GM12878 (cell line): ENCODE measurements at places on chromosomes 7 and 10.

DNA sequence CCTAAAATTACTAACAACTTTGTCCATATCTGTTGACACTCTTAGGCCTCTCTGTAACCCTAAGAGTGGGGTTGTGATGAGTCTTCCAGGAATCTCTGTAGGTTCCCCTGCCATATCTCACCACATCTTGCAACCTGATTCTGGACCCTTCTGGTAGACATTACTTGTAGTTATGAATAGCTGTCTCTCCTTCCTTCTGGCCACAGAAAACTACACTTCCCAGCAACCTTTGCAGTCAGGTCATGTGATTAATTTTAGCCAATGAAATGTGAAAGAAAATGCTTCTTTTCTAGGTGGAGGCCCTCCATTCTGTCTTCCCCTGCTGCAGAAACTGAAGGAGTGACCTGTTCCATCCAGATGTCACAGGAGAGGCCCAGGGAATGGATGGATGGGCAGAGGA lies 147.6 kb upstream of the AOAH start:
- DNase-seq: no peak

GRCh38 chr7:70566671-70567070 lies 565.3 kb upstream of the GALNT17 start:
- no peak for DNase-seq

GRCh38 chr10:23974746-23975272 lies 234.1 kb upstream of the KIAA1217 start:
- no peak for DNase-seq

- DNase-seq: no peak
Measured at GRCh38 chr10:51683031-51683691, 16.2 kb downstream of the CSTF2T start.

DNA sequence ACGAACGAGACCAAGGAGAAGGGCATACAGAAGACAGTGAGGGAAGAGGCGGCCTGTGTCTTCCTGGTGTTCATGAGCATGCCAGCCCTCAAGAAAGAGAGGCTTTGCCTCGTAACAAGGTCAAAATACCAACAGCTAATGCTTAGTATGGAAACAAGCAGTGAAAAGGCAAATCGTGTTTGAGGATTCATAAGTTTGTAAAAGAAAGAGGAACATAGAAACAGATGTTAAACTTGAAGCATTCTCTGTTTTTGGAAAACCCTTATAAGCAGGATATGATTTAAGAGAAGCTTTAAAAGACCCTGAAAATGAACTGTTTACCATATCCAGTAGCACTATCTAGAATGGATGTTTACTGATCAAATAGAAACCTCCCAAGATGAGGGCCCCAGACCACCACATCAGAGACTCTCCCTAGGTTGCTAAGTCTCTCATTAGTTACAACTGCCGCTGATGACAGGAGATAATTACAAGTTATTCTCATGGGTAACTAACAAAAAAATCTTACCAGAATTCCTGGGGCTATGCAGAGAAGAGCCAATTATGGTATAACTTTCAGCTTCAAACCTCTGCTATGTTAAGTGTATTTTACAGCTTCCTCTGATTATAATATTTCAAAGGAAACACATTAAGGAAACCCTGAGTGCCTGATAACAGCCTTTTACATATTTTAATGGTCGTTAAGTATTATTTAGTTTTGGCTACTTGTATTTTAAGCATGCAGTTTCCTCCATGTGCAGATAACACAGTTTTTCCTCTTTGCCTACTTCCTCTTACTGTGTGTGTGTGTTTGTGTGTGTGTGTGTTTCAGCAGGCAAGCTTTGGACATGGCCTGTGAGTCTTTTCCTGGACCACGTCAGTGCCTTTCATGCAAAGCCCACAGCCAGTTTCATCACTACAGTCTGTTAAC lies 17.9 kb downstream of the JCAD start:
- DNase-seq: no peak

- DNase-seq: no peak
Measured at GRCh38 chr10:112313911-112314310, 30.7 kb downstream of the TECTB start.

DNA sequence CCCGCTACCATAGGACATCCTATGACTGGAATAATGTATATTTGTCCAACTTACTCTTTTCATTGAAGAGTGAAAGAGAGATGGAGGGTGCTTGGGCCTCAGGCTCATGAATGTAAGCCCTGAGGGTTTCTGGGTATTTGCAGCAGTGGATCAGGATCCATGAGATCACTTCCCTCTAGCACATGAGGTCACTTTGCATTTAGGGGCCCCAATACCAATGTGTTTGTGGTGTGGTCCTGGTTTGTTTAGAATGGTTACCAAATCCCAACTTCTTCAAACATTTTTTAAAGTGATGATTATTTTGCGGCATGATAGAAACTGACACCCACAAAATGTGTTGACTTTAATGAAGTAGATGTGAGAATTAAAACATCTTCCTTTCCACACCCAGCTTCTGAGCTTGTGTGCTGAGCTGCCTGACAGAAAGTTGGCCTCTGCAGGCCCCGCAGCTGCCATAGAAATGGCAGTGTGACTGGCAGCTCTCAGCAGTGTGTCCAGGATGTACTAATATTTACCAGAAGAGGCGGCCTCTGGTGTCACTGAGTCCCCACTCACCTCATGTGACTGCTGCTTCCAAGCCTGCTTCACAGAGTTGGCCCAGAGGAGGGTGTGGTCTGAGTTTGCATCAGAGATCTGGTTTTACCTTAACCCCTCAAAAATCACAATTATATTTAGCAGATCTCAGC lies 447.6 kb upstream of the NPVF start:
- DNase-seq: no peak

GRCh38 chr7:104653825-104654401 lies 325.5 kb downstream of the LHFPL3 start:
- no peak for DNase-seq

DNA sequence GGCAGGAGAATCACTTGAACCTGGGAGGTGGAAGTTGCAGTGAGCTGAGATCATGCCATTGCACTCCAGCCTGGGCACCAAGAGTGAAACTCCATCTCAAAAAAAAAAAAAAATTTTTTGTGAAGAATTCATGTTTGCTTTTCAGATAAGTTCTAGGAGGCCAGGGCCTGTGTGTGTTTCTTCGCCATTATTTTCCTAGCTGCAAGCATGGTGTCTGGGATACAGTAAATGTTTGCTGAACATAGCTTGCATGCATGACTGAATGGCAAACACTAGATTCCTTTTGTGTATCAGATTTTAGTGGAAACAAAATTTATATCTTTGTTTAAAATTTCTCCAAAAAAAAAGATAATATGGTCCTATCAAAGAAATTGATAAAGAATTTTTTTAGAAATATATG lies 9.7 kb upstream of the MACC1 start:
- no peak for DNase-seq

DNA sequence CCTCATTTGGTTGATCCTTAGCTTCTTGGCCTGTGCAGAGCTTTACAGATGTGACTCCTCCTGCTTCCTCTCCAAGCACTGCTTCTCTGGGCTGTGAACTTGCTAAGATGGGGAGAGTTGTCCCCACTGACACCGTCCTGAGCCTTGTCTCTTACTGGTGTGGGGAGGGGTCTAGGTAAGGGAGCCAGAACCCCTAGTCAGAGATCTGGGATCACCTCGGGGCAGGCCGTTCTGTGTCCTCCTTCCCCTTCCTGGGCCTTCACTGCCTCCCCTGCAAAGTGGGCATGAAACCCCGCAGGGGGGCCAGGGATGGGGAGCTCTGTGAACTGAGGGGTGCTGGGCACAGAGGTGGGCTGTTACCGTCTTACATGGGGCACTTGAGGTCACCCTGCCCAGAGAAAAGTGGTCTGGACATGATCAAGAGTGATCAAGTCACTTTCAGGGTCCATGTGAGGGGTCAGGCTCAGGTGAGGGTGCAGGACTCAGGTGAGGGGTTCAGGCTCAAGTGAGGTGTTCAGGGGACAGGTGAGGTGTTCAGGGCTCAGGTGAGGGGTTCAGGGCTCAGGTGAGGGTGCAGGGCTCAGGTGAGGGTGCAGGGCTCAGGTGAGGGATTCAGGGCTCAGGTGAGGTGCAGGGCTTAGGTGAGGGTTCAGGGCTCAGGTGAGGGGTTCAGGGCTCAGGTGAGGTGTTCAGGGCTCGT lies 86.2 kb downstream of the ADCY1 start:
- no peak for DNase-seq

DNA sequence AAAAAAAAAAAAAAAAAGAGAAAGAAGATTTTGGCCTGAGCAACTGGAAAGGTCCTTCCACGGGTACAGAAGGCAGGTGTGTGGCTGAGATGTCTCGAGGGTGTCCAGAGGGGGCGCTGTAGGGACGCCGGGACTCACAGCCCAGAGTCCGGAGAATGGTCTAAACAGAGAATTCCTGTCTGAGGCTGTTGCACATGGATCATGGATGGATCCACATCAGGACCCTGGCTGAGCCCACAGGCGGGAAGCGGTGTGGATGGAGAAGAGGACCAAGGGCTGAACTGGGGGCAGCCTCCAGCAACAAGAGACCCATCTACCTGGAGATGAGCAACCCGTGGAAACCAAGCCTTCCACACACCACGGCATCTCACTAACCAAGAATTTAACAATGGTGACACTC lies 55.0 kb downstream of the PKD1L1 start:
- DNase-seq: no peak

- DNase-seq: no peak
Measured at GRCh38 chr7:17274551-17275245, 23.8 kb upstream of the AHR start.

GRCh38 chr7:117157241-117158209 lies 165.3 kb downstream of the WNT2 start:
- DNase-seq: no peak

GRCh38 chr7:55548295-55548731 lies 24.0 kb downstream of the VOPP1 start:
- no peak for DNase-seq

DNA sequence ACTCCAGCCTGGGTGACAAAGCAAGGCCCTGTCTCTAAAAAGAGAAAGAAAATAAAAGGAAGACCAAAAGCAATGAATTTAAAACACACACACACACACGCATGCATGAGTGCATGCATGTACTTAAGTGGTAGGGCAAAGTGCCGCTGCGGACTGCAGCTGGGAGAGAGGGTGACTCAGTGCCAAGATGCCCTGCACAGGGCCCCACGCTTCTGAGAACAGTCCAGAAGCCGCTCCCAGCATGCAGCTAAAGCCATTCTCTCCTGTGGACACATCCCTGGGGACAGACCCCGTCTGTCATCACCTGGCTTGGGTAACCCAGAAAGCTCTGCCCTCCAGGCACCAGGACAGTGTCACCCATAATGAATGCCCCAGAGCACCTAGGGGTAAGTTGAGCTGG lies 61.0 kb upstream of the MYL10 start:
- no peak for DNase-seq

DNA sequence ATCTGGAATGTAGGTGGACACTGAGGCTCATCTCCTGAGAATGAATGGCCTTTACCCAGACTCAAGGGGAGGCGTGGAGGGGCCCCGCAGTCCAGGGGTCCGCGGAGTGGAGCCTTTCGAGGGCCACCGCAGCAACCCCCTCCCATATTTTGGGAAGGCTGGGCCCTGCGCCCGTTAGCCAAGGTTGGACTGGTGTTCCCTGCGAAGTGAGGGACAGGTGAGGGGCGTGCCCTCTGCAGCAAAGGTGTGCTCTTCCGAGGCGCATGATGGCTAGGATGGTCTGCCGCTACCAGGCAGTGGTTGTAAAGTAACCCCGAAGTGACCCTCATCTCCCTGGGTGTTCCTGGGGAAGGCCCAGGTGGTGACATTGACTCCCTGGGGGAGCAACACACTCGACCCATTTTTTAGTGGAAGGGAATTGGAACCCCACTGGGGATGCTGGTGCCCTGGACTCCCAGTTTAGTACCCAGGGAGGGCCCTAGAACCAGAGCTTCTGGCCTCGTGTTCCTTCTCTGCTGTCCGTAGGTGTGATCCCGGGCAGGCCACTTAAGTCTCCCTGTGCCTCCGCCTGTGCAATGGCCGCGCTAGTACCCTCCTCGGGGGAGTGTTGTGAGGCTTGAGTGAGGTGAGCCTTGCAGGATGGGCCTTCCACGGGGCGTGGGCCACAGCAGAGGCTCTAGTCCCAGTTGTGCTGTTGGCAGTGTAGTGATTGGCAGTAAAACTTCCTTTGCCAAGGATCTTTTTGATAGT lies 779 bp downstream of the FAM241B start:
- no peak for DNase-seq

DNA sequence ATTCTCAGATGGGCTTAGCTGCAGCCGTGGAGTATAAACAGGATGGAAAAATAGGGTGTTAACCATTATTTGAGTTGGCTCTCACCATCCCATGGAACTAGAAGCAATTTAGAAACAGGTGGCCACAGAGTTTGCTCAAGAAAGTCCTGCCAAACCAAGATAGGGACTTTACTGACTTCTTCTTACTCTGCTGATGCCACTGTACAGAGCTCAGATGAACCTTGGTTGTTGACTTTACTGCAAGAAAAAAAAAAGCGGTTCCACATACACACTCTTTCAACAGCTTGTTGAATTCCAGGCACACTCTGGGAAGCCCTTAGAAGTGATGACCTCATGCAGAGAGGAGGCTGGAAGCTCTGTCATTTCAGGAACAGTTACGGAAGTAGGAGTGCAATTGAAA lies 753.4 kb downstream of the NRG3 start:
- DNase-seq: no peak

GRCh38 chr7:156773966-156774365 lies 119.0 kb downstream of the LMBR1 start:
- DNase-seq: no peak

GRCh38 chr7:69457595-69458504 lies 140.4 kb upstream of the AUTS2 start:
- no peak for DNase-seq

GRCh38 chr10:124344931-124345330 lies 73.8 kb downstream of the OAT start:
- DNase-seq: no peak

DNA sequence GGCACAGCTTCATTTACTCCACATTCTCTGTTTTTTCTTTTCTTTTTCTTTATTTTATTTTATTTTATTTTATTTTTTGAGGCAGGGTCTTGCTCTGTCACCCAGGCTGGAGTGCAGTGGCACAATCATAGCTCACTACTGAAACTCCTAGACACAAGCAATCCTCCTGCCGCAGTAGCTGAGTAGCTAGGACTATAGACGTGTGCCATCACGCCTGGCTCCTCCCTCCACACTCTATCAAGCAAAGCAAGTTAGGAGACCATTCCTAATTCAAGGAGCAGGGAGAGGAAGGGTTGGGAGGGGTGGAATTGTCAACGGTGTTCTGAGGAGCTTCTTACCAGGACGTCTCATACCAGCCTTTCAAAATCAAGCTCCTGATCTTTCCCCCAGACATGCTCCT lies 52.4 kb downstream of the OAT start:
- no peak for DNase-seq

GRCh38 chr7:129401967-129402860 lies 32.0 kb upstream of the STRIP2 start:
- peak; percentile 43 for DNase-seq

DNA sequence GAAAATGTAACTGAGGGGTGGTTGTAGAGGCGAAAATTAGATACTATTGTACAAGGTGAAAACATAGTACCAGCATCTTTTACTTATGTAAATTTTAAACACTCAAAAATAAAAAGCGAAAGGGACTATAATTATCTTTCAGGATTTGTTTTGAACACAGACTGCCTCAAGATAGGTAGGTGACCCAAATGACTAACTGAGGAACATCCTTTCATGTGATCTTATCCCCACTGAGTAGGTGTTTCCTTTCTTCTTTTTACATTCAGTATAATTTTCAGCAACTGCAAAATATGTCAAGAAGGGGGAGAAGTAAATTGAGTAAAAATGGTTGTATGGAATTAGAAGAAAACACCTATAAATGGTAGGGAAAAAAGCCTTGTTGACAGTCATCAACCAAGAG lies 236.7 kb downstream of the PHF14 start:
- no peak for DNase-seq

- no peak for DNase-seq
Measured at GRCh38 chr10:117327262-117327661, 48.0 kb downstream of the PDZD8 start.
